ENCODE measurements at places on chromosomes 1 and 21.

DNA sequence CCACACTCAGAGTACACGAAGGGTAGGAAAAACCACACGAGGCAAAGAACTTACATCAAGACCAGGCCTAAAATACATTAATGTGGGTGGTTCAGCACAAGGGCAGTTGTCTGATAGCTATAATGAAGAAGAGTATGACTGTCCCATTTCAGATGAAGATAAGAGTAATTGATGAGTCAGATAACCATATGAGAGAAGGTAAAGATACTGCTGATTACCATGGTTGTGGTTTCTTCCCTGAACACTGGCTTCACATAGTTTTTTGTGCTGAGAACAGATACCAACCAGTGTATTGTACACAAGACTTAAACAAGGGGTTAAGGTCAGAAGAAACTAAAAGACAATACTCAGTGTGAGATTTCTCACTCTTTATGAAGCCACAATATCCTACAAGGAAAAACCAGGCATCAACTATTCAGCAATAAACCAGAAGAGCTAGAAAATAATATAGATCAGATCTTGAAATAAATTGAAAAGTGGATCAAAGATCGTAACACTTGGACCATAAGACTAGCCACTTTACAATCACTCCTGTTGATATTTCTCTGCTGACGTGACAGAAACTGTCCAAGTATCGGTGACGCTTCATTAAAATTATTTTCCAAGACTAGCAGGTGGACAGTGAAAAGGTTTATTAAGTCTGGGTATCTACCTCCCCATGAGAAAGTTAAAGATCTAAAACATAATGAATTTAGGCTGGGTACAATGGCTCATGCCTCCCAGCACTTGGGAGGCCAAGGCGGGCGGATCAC, 28.6 kb downstream of the PUM1 start:
- DNase-seq = peak; percentile 17

DNA sequence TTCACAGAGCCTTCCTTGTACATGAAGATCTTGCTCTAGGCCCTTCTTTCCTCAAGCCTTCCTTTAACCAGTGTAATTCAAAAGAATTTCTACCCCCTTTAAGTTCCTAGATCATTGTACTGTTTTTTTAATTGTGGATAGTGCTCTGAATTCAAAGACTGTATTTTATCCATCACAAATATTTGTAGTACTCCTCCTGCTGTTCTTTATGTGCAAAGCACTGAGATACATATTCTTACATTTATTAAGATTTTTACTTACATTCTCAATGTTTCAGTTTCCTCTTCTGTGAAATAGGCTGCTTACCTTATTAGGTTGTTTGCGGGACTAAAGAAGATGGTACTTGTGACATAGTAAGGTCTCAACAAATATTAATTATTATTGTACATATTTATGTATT, 168.8 kb upstream of the PDE4B start:
- DNase-seq = no peak

- no peak for DNase-seq
Observed at GRCh38 chr1:6300342-6301048, 39.6 kb upstream of the GPR153 start.

DNA sequence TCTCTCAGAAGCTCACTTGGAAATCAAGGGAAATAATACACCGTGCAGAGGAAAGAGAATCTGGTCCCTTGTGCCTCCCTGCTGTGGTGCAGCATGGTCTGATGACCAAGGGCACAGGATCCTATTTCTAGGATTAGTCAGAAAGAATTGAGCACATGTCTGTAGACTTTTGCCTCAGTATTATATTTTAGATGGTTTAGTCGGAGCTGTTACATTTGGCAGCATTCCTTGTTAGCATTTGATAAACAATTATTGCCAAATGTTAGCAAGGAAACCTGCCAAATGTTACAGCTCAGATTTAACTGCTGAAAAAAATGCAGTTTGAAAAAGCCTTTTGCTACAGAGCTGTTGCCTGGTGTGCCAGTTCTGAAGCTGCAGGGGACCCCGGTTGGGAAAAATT, 183.5 kb upstream of the DPYD start:
- no peak for DNase-seq

DNA sequence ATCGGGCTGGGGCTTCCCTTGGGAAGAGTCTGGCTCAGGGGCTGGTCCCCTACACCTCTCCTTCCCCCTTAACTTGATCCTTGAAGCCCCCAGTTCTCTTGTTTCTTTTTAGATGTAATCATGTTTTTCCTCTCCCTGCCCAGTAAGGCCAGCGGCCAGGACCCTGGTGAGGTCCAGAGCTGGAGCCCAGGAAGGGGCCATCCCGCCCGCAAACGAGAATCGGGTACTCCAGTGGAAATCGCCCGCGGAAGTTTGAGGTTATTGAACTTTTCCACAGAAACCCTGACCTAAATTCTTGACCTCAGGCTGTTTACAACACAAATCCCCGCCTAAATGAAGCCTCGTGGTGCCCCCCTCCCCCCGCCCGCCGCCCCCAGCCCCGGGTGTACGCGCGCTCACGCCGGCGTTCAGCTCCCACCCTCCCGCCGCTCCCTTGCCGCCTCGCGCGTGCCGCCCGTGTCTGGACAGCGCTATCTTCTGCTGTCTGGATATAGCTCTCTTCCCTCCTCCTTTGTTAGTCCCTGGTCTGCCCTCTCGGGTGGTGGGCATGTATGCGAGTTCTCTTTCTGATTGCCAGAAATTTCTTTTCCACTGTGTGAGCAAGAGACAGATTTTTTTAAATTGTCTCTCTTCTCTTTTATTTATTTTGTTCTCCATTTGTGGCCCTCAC, 165.9 kb upstream of the CACNA1E start:
- no peak for DNase-seq

- no peak for DNase-seq
Observed at GRCh38 chr1:43804569-43804968, 97.2 kb downstream of the ST3GAL3 start.

DNA sequence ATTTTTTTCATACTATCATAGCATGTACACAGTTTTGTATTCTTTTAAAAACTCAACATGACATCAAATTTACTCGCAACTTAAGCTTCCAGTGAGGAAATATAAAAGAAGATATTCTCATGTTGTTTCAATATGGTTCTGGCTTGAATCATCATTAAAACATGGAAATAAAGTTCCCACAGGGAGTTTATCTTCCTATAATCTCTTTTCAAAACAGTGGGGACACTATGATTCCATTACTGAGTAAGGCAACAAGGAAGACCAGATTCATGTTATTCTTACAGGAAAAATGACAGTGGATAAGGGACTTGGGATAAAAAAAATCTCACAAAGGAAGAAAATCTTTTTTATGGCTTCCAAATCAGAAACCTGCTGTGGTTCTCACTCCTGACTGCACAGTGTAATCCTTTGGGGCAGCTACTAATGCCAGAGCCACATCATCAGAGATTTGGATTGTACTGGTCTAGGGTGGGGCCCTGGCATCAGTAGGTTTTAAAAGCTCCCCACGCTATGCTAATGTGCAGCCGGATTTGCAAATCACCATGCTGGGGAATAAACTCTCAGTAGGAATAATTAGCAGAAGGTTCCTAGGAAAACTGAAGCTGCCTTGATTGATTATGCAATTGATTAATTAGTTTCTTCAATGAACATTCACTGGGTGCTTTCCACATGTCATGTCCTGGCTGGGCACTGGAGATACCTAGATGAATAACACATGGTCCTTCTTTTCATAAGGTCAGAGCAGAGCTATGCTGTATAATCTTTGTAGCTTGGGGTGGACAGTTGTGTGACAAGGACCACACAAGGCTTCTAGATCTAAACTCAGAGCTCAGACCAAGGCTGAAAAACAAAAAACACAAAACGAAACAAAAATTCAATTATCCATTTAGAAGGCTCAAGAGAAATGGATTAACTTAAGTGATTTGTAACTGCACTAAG, 71.1 kb upstream of the C8B start:
- no peak for DNase-seq

- no peak for DNase-seq
Observed at GRCh38 chr1:93704052-93704451, 22.4 kb upstream of the BCAR3 start.

GRCh38 chr1:200776949-200777348, 38.3 kb downstream of the CAMSAP2 start:
- DNase-seq = no peak

DNA sequence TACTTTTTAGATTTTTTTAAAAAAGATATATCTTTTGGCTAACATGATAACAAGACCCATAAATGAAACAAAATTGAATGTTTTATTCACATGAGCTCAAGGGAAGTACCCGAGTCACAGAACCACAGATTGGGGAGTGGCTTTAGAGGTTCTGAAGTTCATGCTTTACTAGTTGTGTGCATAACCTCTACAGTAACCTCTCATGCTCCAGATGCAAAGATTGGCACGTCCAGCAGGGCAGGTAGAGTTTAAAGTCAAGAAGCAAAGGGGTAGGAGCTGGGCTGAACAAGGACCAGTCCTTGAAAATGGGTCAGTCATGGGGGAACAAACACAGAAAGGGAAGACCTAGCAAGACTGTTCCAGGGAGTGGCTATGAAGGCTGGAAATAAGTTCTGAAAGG, 109.6 kb downstream of the RNF220 start:
- no peak for DNase-seq

- DNase-seq = no peak
Observed at GRCh38 chr1:41411229-41411628, 50.0 kb downstream of the FOXO6 start.

- DNase-seq = no peak
Observed at GRCh38 chr1:168825820-168826219, 96.8 kb upstream of the DPT start.

- no peak for DNase-seq
Observed at GRCh38 chr1:245605480-245606156, 450.8 kb downstream of the KIF26B start.

- DNase-seq = peak; percentile 71
Observed at GRCh38 chr1:87335175-87335884, 6.7 kb downstream of the LMO4 start.

Measured in hematopoietic multipotent progenitor cell treated with erythropoietin and hydrocortisone succinate and interleukin-3 and kit ligand, for 8 days (in vitro differentiated cells).